ENCODE measurements at places on chromosomes 7 and 10. TPM values are rescaled to one million over a fixed set of nuclear protein-coding genes. Genes with fewer than 3 reads are reported as not detected.

DNA sequence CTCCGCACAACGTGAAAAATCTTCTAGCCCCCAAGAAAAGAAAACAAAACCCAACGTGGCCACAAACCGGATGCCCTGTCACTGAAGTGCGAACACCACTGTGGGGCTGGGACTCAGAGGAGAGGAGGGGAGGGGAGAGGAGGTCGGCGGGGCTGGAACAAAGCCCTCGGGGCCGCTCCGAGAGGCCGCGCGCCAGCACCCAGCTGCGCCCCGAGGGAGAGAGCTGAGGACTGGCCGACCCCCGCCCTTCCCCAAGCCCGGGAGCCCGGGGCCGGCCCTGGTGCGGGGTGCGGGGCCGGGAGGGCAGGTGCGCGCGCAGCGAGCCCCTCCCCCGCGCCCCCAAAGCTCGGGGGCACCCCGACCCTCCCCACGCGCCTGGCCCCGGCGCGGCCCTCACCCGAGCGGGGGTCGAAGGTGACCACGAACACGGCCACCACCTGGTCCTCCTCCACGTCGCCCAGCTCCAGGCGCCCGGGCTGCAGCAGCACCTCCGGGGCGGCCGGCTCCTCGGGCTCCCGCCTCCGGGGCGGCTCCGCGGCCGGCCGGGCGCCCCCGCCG, 398 bp downstream of the DENND11 start:
- ATAC-seq = peak; percentile 83

- ATAC-seq = peak; percentile 66
These were observed 36.3 kb downstream of the ABCB1 start for GRCh38 chr7:87564296-87564963.

DNA sequence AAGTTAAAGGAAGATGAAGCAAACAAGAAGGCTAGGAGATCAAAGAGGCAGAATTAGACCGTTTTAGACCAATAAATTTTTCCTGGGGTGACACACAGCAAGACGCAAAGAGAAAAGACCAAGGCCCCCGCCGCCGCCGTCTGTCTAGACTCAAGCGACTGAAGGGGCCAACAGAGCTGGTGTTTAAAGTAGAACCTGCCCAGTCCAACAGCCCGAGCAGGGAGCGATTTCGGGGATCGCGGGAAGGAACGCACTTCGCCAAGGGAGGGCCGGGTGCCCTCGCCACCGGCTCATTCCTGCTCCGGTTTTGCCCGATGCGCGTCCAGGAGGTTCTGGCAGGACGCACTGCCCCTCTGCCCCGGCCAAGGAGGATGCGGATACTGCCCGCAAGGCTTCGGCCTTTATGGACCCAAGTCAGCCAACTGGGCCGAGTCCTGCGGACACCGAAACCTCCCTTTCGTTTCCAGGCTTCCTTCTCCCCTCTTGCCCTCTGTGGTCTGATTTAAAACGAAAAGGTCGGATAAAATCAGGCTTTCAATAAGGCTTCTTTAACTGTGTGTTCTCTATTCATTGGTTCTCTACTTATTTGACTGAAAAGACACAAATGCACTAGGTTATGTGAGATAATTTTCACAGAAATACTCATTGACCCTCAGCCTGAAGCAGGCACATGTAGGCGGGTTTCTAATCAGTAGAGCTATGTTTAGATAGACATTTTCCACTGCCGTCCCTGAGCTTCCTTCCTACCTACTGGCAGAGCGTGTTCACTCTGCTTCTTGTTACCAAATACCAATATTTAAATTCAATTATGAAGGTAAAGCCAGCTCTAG, 2.2 kb upstream of the HOXA7 start:
- no peak for ATAC-seq

DNA sequence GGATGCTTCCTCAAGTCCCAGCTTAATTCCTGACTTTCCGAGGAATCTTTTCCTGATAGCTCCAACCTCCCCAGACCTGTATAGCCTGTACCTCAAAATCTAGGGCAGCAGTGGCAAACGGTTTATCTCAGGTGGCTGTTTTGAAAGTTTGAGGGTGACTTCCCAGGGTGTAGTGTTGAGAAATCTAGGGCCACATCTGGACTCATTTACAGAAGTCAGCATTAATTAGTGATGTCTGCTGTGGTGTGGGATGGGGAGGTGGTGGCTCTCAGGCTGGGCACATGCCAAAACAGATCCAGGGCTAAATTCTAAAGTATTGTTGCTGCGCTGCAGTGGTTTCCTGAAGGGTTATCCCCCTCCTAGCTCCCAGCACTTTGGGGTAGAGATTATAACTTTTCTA, 38.0 kb downstream of the UNC5B start:
- ATAC-seq = no peak

GRCh38 chr7:200290-200689, 7.9 kb downstream of the FAM20C start:
- no peak for ATAC-seq

GRCh38 chr7:123763191-123763661, 14.4 kb upstream of the WASL start:
- ATAC-seq = no peak

- peak; percentile 36 for ATAC-seq
These were observed 649 bp downstream of the ACTR3B start for GRCh38 chr7:152759949-152760853.

Gene INMT
- 0.21 TPM for total RNA-seq

Gene MRC1
- total RNA-seq = not detected

Gene KEL
- total RNA-seq = 0.24 TPM
